ENCODE measurements at places on chromosomes 11 and 22.

DNA sequence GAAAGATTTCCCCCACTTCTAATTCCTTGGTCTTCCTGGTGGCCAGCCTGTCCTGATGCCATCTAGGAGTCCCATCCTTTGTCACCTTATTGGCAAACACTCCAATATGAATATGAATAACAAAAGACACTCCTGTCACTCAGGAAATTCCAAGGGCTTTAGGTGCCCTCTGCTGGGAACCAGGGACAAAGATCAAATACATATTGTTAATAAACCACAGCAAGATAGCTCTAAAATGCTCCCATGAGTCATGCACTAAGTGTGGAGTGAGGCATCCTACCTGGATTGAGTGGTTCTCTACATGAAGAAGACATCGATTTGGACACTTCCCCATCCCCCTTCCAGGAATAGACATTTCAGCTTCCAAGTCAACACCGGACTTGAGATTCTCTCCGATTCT lies 823.6 kb downstream of the TBC1D22A start:
- DNase-seq: no peak

GRCh38 chr11:42025121-42025803 lies 565.8 kb upstream of the LRRC4C start:
- DNase-seq: no peak

- no peak for DNase-seq
These were observed 244.9 kb upstream of the BLID start for GRCh38 chr11:122360875-122361274.

GRCh38 chr11:87228820-87229219 lies 191.1 kb downstream of the TMEM135 start:
- no peak for DNase-seq

DNA sequence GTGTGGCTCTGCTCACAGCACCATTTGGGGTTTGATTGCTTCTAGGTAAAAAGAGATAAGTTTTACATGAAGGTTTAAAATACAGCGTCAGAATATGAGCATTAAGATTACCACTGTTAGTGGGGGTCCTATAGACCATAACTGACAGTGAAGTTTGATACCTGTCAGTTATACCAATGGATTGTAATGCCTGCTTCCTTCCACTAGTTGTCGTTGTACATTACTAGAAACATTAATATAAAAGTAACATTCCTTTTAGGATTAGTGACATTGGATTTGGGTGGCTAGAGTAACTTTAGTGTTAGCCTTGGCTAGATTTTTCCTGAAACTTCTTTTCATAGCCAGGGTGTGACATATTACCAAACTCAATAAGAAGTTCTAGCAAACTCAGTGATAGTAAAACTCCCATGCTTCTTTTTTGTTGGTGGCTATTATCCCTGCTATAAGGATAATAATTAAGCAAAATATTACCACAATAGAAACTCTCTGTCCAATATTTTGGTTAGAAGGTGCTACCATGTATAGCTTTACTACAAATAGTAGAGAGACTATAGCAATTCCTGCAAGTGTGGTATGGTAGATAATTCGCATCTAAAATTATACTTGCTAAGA lies 57.1 kb downstream of the FAM181B start:
- no peak for DNase-seq

GRCh38 chr11:40388097-40388818 lies 1071.2 kb downstream of the LRRC4C start:
- no peak for DNase-seq

DNA sequence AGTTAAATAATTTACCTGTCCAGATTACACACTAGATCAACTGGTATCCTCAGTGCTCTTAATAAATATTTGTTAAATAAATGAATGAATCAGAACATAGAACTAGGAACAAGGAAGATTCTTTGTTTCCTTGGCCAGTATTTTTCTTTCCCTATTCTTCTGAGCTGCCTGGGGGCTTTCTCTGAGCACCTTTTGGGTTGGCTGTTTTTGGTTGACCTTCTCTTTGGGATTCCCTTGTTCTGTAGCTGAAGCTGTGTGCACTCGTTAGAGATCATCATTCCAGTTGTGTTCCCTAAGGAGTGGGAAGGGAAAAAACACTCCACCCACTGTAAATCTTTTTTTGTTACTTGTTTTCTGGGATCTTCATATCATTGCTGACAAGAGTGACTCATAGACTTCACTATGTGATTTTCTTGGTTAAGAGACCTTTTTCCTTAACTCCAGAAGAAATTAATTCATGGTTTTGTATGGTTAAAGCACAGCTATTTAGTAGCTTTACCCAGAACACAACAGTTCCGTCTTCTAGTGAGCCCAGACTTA lies 84.3 kb downstream of the STIM1 start:
- DNase-seq: no peak

- DNase-seq: no peak
These were observed 376.8 kb downstream of the TBC1D22A start for GRCh38 chr22:47139013-47139789.

DNA sequence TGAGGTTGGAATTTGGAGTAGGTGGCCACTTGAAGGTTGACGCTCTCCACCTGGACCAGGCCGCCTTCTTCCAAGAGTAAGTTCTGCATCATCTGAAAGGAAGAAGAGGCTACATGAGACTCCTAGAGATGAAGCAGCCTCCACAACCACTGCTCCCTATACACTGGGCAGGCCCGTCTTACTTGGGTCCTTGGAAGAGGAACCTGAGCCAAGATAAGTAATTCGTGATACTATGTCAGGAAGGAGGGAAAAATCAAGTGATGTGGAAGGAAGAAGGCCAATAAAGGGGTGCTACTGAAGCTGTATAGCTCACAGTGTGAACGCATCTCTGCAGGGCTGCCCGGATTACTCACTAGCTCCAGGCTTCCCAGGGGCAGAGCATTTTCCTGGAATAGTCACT lies 11.1 kb downstream of the UFD1 start:
- no peak for DNase-seq
